ENCODE measurements at places on chromosomes 13 and 19.

GRCh38 chr19:46907880-46908279 is 47.1 kb downstream of the ARHGAP35 start:
- no peak for DNase-seq

DNA sequence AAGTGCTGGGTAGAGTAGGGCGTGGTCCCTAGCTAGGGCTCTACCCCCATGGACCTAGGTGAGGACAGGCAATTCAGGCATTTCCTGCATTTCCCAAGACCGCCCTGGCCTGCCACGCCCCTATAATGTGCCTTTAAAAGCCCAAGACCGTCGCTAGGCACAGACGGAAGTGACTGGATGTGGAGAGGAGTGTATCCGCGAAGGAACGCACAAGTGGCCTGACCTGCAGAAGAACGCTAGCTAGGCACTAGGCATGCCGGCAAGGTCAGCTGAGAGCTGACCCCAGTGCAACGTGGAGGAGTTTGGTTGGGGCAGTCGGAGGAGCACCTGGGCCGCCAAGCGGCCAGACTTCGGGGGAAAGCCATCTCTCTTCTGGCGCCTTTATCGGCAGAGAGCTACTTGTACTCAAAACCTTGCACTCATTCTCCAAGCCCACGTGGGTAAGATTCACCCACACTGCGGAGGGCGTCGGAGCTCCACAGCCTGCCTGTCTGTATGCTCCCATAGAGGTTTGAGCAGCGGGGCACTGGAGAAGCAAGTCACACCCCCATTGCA is 370.0 kb downstream of the FGF9 start:
- no peak for DNase-seq

DNA sequence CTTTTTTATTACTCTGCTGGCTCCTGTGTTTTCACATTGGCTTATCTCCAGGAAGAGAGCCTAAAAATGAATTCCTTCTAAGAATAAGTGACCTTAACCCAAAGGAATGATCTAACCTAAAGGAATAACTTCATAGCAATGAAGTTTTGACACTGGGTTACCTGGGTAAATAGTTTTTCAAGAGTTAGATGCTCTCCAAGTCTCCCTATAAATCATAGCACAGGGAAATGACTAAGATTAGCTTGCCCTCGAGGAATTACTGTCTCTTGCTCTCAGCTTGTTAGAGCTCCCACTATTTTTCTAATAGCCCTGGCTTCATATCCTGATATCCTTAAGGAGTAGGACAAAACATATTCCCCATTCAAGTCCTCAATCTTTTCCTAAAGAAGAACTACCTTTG is 66.3 kb downstream of the SPRY2 start:
- DNase-seq: peak; percentile 59

GRCh38 chr13:51541809-51542258 is 42.4 kb upstream of the WDFY2 start:
- peak; percentile 33 for DNase-seq

- no peak for DNase-seq
Measured at GRCh38 chr19:30206187-30206586, 166.0 kb upstream of the ZNF536 start.

DNA sequence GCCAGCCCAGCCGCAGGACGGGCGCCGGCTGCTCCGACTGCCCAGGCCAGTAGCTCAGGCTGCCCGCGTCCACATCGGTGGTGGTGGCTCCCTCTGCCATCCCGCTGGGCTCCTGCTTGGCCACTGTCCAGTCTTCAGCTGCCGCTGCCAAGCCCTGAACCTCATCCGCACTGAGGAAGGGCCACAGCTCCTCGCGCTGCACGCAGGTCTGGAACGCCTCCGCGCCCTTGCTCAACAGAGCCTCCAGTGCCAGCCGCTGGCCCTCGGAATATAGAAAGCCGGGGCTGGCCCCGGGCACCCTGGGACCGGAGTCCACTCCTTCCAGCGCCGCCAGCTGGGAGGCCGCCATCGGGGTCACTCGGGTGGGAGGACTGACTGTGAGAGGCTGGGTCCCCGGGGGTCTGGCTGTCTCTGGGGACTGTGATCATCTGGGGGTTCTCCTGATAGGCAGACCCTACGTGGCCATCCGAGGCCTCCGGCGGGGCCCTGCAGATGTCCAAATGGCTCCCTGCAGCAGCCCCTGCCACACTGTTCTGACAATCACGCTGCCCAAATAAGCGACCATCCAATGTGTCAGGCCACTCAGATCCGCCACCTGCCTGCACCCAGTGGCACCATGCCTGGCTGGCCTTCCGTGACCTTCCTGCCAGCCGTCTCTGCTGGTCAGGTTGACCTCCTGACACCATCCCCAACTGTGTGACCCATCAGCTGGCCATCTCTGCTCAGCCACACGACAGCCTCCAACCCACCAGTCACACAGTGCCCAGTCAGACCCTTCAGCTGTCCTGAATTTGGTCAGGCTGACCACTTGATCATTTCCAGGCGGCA is 1.6 kb downstream of the FAM83E start:
- no peak for DNase-seq

- no peak for DNase-seq
Measured at GRCh38 chr19:11752244-11752736, 13.5 kb upstream of the ZNF823 start.

DNA sequence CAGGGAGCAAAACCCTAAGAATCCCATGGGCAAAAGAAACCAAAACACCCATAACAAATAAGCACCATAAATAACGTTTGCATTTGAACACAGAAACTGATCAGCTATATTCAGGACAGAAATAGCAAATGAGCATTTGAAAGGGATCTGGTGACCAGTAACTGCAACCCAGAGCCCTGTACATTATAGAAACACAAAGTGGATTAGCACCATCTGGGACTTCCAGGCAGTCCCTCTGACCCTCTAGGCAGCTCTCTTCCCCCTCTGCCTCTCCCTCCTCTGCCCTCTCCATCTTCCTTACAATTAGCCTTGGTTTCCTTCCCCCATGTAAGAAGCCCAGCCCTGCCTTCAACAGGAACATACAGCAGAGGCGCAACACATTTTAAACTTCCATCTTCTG is 215.0 kb downstream of the DCLK1 start:
- no peak for DNase-seq

DNA sequence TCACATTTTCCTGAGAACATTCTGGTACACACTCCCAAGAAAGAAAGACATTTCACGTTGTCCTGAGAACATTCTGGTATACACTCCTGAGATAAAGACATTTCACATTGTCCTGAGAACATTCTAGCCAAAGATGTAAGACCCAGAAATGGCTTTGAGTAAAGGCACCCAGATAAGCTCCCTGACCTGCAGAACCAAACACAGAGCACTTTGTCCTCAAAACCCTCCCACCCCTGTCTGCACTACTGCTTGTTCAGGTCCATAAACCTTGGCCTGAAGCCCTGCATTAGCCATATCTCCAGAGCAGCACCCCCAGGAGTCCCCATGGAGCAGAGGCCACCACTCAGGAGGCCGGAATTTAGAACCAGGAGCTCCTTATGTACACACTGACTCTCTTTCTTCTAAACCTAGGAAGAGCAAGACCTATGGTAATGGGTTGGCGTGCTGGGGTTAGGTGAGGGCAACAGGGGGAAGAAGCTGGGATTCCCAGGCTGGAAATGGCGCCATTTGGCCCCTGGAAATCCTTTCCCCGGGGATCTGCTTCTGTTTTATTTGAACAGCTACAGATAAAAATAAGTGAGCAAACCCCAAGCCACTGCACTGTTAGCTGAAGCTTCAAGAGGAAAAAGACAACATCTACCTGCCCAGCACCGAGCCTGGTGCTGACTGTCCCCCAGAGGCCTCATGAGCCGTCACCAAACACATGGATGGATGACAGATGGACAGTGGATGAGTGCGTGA is 13.7 kb downstream of the GAS6 start:
- peak; percentile 0 for DNase-seq

- DNase-seq: no peak
Measured at GRCh38 chr13:99223587-99223986, 22.9 kb downstream of the UBAC2 start.

GRCh38 chr19:13835791-13836723 is 40.8 kb downstream of the ZSWIM4 start:
- DNase-seq: peak; percentile 4

GRCh38 chr13:95226932-95227695 is 74.1 kb downstream of the ABCC4 start:
- no peak for DNase-seq

GRCh38 chr19:40341601-40342482 is 6.4 kb downstream of the C19orf47 start:
- no peak for DNase-seq

GRCh38 chr19:42313096-42313839 is at the start of gene TMEM145:
Gene TMEM145, plus strand, starts transcription at chr19:42313309. Its CDS starts 68 bp downstream, at chr19:42313377.
- peak; percentile 33 for DNase-seq

- DNase-seq: no peak
Measured at GRCh38 chr19:954672-955494, 29.0 kb downstream of the ARID3A start.

- peak; percentile 65 for DNase-seq
Measured at GRCh38 chr13:22748866-22749577, 431.8 kb upstream of the SGCG start.

DNA sequence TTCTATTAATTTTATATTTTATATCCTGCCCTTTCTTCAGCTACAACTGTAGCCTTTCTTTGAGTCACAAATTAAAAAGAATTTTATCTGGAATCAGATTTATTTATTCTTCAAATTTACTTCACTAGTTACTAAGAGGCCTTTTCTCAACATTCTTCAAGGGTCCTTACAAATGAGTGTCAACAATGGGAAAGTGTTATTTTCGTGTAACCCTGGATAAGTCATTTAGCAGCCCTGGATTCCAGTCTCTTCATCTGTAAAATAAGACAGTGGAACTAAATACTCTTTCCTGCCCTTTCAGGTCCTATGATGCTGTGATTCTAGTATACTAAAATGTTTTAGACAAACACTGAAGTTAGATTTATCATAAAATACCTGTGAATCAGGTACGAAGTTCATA is 397.0 kb downstream of the KLF12 start:
- DNase-seq: no peak

DNA sequence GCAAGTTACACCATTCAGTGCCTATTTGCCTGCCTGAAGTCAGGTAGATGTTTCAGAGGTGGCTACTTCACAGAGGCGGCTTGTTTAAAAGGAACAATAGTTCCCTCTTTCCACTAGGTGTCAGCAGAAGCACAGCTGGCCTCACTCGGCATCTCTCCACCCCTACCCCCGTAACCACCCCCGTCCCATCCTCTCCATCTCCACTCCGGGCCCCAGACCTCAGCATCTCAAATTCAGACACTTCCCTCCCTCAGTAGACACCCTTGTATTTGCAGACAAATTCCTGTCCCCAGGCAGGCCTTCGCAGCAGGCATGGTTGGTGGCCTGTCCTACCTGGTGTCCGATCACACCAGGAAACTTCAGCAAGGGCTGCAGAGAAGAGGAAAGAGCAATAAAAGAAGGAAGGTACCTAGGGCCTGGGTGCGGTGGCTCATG is 9.1 kb upstream of the DPP9 start:
- peak; percentile 30 for DNase-seq

DNA sequence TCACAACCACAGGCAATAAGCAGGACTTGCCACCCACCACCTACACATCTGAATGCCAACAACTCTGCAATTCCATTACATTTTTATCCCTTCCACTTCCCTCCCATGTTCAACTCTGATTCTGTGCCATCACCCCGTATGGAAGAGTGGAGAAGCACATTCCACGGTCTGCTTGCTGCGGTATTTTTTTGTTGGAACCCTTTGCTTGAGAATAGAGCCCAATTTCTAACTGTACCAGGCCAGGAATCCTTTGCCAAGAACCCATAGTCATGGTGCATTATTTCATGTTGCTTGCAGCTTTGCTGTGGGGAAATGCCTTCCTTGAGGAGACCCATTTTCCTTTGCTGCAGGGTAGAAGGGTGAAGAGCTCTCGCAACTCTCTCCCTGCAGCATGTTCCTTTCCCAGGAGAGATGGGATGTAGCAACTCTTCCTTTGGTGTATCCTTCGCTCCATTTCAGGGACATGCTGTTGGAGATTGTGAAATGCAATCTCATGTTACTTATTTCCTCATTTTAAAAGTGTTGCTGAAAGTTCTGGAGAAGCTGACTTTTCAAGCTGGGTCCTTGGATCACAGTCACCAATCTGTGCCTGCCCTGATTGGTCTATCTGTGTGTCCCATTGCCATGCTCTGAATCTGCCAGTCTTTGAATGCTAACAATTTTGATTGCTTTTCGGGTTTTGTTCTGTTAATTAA is 69.8 kb upstream of the STARD13 start:
- no peak for DNase-seq

DNA sequence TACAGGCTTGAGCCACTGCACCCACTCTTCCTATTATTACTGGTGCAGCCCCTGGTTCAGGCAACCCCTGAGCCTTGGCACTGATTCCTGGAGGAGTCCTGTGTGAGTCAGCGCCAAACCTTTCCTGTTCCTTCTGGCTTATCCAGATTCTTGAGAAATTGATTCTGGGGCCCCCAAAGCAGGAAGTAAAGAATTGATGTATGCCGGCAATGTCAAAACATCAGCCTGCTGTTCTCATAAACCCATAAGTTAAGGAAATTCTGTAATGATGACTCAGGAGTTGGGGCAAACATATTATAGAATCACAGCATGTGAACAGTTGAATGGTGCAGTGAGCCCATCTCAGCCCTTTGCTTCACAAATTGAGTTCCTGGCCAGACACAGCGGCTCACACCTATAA is 1.4 kb upstream of the OR7G3 start:
- peak; percentile 82 for DNase-seq

- DNase-seq: no peak
Measured at GRCh38 chr19:1690699-1691307, 38.4 kb upstream of the TCF3 start.

GRCh38 chr19:45363861-45364459 is 6.4 kb downstream of the ERCC2 start:
- no peak for DNase-seq

DNA sequence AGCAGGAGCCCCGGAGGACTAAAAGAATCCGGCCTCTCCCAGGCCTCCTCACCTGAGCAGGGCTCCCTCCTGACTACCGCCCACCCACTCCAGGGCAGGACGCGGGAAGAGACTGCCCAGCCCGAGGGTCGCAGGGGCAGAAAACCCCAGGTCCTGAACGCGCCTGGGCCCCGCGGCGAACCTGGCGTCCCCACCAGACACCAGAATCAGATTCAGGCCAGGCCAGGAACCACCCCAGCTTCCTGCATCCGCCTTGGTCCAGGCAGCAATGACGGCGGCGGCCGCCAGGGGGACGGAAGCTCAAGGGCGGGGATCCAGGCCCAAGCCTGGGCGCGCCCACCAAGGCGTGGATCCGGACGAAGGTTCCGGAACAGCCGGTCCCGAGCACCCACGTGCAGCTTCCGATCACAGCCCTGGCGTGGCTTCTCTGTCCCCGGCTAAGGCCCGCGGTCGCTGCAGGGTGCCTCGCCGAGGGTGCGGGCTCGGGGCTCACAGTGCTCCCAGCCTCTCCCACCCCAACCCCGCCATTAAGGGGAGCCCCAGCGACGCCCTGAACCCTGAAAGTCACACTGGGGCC is 3.6 kb downstream of the LGALS7 start:
- no peak for DNase-seq

GRCh38 chr19:38596057-38596981 is 21.4 kb downstream of the MAP4K1 start:
- DNase-seq: peak; percentile 63

Measured in NCI-H226 (cell line).